ENCODE measurements at places on chromosomes 6 and 20. TPM values are rescaled to one million over a fixed set of nuclear protein-coding genes. Genes with fewer than 3 reads are reported as not detected.
A peak's percentile ranks its signal among the peaks of the same experiment; 100 is the strongest.

Gene ERGIC3
- total RNA-seq, result 267 TPM

Gene GHRH
- total RNA-seq, result not detected

DNA sequence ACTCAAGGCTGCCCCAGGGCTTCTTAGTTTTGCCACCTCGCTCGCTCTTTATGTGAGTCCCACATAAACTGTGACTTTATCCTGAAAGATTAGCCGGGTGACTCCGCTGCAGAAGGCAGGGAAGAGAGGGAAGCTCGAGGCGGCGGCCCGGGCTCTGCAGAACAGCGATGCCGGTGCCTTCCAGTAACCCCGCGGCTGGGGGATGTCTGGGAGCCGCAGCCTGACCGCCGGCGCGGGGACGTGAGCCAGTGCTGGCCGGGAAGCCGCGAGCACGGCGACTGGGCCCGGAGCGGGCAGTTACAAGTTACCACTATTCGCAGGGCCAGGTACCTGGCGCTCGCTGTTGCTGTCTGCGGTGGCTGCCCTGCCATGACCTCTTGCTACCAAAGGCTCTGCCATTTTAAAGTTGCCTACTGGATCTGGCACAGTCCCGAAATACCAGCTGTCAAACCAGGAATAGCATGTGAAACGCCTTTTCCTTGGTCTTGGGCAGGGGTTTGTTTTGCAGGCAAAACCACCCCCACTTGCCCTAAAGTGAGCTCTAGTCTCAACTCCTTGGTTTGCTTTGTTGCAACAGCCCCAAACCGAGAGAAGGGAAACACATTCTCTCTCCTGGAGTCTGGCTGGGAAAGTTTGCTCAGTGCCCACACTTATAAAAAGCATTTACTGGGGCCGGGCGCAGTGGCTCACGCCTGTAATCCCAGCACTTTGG is 124.0 kb upstream of the SLC2A12 start:
- peak; percentile 30 for DNase-seq

- peak; percentile 21 for DNase-seq
Observed at GRCh38 chr6:27651371-27651732, 178.4 kb upstream of the ZNF184 start.

DNA sequence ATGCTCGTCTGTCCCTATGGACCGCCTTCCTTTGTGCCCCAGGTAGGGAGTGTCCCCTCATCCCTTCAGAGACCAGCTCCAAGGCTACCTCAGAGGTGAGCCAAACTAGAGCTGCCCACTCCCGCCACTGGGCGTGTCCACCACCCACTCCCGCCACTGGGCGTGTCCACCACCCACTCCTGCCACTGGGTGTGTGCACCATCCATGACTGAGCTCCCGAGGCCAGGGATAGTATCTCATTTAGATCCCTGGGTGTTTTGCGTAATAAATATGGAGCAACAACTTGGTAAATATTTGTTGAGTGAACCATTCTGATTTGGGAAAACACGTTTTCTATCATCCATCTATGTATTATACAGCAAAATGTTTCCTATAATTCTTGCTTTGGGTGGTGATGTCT is 68.8 kb downstream of the ZBTB2 start:
- no peak for DNase-seq

- no peak for DNase-seq
Observed at GRCh38 chr6:82893889-82894652, 171.6 kb downstream of the UBE3D start.

GRCh38 chr6:20483887-20484497 is 50.3 kb upstream of the CDKAL1 start:
- DNase-seq, result no peak

Gene OTOR
- not detected for total RNA-seq

GRCh38 chr6:35033683-35034082 is 107.5 kb downstream of the TCP11 start:
- DNase-seq, result no peak

DNA sequence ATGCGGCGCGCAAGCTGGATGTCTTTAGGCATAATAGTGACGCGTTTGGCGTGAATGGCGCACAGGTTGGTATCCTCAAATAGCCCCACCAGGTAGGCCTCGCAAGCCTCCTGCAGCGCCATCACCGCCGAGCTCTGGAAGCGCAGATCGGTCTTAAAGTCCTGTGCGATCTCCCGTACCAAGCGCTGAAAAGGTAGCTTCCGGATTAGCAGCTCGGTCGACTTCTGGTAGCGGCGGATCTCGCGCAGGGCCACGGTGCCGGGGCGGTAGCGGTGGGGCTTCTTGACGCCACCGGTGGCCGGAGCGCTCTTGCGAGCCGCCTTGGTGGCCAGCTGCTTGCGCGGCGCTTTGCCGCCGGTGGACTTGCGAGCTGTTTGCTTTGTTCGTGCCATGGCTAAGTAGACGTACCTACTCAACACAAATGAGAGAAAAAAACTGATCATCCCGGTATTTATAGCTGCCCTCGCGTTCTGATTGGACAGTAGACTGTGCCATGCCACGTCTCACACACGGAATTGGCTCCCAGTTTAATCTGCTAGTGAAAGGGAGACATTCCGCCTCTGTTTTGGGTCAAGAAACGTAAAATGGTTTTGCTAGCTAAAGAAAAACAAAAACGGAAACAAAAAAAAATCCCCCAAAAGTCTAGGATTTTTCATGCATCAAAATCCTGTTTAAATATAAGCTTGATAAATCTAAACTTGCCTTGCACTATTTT is 40.1 kb downstream of the OR2B2 start:
- DNase-seq, result peak; percentile 64

GRCh38 chr6:140311146-140311545 is 936.7 kb upstream of the CITED2 start:
- no peak for DNase-seq

GRCh38 chr6:148021165-148021564 is 321.5 kb upstream of the SASH1 start:
- DNase-seq, result no peak

Gene MATN4
- not detected for total RNA-seq

Gene WFDC10B
- total RNA-seq, result not detected

Gene EIF2S2
- 106 TPM for total RNA-seq

Gene HDGFL1
- total RNA-seq, result not detected

Gene HLA-DQB2
- total RNA-seq, result not detected

Gene PGC
- total RNA-seq, result not detected

- DNase-seq, result no peak
Observed at GRCh38 chr6:157595768-157596167, 214.8 kb downstream of the ZDHHC14 start.

Gene KCNQ5
- total RNA-seq, result 1.5 TPM

GRCh38 chr20:50111120-50111828 is 1.7 kb downstream of the UBE2V1 start:
- DNase-seq, result no peak

DNA sequence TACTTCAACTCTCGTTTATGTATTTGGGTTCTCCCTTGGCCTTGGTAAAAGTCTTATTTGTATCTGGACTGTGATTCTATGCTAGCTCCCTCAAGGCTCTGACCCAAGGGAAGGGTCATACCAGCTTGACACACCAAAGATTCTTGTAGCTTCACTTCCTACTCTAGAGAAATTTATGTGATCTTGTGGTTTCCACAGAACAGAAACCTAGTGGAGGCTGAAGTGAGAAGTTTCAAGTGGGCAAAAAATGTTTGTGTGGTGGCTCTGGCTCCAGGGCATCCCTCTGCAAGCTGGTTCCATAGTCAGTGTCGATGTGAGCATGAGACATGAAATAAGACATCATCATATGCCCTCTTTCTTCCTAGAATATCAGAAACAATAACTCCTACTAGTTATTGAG is 48.1 kb upstream of the TNFRSF21 start:
- DNase-seq, result no peak

GRCh38 chr20:56724241-56724757 is 95.2 kb downstream of the TFAP2C start:
- DNase-seq, result no peak

- no peak for DNase-seq
Observed at GRCh38 chr6:47195011-47195650, 114.6 kb downstream of the TNFRSF21 start.

- peak; percentile 82 for DNase-seq
Observed at GRCh38 chr6:43075670-43076463, at the start of gene PTK7. PTK7 (plus strand) TSS chr6:43076314; CDS start chr6:43076489, 175 bp downstream.

DNA sequence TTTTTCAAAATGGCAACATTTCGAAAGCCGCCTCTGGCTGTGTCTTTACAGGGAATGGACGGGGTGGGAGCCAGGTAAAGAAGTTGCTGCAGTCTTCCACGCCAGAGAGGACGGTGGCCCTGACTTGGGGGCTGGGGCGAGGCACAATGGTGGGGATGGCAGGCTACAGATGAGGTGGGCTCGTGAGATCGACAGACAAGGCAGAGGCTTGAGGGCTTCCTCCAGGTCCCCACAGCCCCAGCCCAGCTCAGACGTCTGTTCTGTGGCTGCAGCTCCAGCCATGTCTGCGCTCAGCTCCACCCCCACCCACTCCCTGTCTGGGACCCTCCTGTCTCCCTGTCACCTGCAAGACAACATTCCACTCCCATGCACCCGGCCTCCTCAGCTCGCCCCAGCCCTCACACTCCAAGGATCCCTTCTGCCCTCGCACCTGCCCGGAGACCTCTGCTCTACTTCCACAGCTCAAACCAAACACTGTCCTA is 7.4 kb upstream of the C20orf144 start:
- no peak for DNase-seq

GRCh38 chr6:106746652-106747051 is 117.3 kb downstream of the QRSL1 start:
- no peak for DNase-seq

DNA sequence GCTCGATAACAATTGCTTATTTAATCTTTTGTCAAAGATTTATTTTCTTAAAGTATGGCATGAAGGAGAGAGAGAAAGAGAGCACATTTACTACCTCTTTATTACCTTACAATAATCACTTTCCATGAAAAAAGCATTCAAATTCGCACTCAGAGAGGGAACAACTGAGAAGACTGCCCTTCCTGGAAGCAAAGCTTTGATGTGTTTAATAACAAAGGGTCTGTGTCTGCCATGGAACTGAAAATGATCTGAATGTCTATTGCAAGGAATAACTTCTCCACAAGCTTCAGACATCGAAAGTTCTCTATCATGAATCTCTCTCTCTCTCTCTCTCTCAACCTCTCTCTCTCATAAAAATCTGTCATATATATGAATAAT is 308.9 kb downstream of the HDGFL1 start:
- DNase-seq, result no peak

DNA sequence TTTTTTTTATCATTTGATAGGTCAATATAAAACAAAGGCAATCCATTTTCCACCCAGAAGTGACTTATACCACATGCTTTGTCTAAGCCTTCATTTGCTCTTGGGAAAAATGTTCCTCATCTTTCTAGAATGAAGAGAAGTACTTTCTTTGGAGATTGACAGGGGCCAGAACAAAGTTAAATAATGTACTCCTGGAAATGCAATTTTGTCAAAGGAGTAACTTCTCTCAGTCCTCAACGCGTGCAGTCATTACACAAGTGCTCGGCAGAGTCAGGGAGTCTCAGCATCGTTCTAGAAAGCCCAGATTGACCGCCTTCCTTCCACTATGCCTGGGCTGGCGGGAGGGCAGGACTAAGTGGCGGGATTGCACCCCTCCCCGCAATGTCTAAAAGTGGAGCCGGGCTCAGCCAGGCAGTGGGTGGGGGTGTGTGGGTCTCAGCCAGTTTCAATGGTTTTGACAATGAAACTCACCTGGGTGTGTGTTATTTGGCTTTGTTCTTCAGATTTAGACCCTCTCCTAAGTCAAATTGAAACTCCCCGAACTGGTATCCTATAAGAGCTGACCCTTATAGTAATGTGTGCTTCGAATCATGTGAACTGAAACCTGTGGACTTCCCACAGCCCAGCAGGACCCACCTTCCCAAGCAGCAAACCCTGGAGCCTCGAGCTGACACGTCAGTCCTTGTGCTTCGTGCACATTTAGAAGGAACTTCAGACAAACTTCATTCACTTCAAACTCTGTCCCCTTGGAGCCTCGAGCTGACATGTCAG is 63.2 kb upstream of the DUSP22 start:
- no peak for DNase-seq

Gene RHAG
- not detected for total RNA-seq

GRCh38 chr20:13517831-13518230 is 120.9 kb downstream of the TASP1 start:
- DNase-seq, result no peak

- no peak for DNase-seq
Observed at GRCh38 chr6:161254464-161255253, 19.2 kb downstream of the AGPAT4 start.

- no peak for DNase-seq
Observed at GRCh38 chr20:33672426-33673113, 1.7 kb downstream of the NECAB3 start.

Gene VSX1
- total RNA-seq, result 4.2 TPM

Gene CASS4
- total RNA-seq, result 0.14 TPM

Gene OR2H2
- not detected for total RNA-seq

All from neural crest cell (in vitro differentiated cells).